ENCODE measurements at places on chromosomes 16 and 17.

- no peak for DNase-seq
Measured at GRCh38 chr16:4460936-4461249, 13.5 kb downstream of the NMRAL1 start.

- DNase-seq, result no peak
Measured at GRCh38 chr16:72809446-72809845, 238.5 kb downstream of the ZFHX3 start.

DNA sequence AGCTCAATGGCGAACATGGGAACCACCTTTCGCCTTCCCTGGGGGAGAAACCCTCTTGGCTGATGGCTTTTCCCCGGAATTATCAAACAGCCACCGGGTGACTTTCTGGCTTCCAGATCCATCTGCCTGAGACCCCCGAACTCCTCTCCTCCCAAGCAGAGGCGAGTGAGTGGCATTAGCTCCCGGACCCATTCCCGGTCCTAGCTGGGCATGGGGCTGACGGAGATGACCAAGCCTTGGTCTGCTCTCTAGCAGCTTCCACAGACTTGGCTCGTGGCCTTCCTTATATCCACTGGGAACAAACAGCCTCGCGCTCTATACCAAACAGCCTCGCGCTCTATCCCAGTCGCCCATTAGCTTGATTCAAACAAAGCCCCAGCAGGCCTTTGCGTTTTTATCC, 62.4 kb downstream of the CCDC182 start:
- no peak for DNase-seq

DNA sequence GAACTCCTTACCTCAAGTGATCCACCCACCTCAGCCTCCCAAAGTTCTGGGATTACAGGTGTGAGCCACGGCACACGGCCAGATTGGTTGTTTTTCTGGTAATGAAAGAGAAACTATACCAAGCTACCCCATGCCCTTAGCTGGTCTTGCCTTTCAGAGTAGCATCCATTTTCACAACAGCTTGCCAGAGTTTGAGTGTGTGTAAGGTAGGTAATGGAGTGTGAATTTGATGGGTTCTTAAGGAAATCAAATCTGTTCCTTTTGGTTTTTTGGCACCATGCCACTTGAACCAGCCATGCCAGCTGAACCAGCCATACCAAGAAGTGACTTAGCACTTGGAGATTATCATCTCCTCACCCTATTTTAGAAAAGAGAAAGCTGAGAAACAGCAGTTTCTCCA, 5.1 kb downstream of the CALCOCO2 start:
- DNase-seq, result no peak

DNA sequence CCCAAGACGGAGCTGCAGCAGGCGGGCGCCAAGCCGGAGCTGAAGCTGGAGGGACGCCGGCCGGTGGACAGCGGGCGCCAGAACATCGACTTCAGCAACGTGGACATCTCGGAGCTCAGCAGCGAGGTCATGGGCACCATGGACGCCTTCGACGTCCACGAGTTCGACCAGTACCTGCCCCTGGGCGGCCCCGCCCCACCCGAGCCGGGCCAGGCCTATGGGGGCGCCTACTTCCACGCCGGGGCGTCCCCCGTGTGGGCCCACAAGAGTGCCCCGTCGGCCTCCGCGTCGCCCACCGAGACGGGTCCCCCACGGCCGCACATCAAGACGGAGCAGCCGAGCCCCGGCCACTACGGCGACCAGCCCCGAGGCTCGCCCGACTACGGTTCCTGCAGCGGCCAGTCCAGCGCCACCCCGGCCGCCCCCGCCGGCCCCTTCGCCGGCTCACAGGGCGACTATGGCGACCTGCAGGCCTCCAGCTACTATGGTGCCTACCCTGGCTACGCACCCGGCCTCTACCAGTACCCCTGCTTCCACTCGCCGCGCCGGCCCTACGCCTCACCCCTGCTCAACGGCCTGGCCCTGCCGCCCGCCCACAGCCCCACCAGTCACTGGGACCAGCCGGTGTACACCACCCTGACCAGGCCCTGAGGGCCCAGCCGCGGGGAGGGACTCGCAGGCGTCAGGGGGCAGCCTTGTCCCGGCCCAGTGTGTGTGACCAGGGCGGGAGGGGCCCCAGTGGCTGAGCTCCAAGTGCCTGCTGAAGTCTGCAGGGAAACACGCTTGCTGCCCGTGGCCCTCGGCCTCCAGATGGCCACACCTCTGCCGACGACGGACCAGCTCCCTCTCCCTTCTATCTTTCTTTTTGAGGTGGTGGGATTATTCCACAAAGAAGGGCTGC, 3.4 kb downstream of the SOX8 start:
- no peak for DNase-seq

GRCh38 chr16:70570967-70571570, 47.5 kb downstream of the SF3B3 start:
- no peak for DNase-seq

- DNase-seq, result no peak
Measured at GRCh38 chr17:56449176-56449575, 144.3 kb upstream of the NOG start.

- no peak for DNase-seq
Measured at GRCh38 chr17:65595071-65595656, 33.7 kb upstream of the AXIN2 start.

DNA sequence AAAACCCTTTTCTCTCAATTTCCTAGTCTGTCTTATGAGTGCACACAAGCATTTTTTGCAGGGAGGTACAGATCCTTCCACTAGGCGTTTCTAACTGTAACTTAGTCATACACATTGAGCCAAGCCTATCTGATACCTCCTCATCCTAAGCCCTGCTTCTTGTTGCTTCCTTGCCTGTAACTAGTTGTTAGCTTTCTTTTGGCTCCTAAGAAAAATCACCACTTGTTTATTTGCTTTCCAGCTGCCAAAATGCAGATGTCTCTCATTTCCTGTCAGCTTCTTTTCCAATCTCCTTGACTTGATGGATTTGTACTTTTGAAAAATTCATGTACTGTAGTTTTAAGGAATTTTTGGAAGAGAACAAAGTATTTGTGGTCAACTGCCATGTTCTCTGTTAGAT, 73.7 kb downstream of the TNRC6C start:
- no peak for DNase-seq

DNA sequence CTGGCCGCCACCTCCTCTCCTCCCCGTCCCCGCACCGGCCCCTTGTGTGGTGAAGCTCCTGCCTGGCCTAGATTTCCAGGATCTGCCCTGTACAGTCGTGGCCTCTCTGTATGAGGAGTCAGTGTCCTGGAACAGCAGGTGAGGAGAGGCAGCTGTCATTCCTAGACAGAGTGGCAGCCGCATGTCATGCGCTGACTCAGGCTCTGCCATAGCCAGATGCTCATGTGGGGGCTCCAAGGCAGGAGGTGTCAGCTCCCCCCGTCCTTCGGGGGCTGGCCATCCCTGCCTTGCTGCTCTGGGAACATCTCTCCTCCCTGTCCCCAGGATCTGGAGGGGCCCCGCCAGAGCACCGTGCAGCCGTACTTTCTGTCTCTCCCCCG, 60.4 kb downstream of the BAIAP2 start:
- no peak for DNase-seq

DNA sequence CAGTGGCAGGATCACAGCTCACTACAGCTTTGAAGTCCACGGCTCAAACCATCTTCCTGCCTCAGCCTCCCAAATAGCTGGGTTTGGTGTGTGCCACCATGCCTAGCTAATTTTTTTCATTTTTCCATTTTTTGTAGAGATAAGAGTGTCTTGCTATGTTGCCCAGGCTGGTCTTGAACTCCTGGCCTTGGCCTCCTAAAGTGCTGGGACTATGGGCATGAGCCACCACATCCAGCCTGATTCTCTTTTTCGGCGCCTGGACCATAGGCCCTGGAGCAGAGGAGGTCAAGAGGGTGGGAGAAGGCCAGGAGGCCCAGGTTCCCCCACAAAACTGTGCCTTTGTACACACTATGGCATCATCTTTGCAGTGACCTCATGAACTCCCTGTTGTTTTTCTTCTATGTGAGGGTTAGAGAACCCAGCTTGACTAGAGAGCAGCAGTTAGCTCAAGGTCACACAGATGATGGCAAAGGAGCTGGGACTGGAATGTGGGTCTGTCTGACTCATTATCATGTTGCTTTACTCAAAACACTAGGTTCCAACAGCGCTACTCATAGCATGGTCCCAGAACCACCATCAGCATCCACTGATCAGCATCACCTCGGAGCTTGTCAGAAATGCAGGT, 16.3 kb downstream of the SCN4A start:
- DNase-seq, result no peak

GRCh38 chr17:4214157-4214556, 49.6 kb downstream of the ANKFY1 start:
- DNase-seq, result no peak

DNA sequence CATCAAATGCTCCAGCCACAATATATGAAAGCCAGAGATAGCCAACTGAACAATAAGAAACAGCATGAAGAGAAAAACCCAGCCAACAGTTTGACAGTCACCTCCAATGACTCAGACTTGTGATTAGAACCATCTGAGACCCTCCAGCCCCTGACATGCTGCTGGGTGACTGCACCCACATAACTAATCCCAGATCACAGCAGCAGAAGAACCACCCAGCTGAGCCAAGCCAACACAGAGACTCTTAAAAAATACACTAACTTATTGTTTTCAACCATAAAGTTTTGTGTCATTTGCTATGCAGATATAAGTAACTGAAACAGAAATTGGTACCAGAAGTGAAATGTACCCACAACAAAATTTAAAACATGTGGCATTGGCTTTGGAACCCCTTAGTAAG, 314.3 kb upstream of the DYNLRB2 start:
- no peak for DNase-seq

DNA sequence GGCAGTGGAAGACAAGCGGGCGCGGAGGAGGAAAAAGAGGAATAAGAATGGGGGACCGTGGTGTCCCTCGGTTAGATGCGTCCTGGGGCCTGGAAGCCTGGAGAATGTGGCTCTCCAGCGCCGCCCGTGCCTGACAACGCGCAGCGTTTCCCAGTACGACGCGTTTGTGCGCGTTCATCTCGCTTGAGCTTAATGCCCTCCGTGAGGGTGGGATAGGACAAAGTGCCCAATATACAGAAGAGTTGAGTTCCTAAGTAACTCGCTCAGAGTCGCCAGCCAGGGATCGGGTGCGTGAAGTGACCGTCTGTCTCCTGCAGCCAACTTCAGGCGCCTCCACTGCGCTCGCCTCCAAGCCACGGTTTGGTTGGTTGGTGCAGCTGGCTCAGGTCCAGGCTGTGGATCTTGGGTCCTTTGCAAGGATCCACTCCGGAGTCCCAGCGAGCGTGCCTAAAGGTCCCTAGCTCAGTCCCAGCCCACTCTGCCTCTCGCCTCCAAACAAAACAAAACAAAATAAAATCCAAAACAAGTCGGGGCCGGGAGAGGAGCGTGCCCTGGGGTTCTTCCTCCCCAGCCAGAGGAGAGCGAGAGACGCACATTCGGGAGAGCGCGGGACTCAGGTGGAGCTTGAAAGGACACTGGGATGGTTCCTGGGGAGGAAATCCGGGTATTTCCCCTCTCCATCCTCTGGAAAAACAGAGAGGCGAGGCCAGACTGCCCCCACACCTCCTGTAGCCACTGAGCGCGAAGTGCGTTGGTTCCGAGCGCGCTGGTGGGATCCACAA, 974 bp downstream of the GALR2 start:
- DNase-seq, result no peak

DNA sequence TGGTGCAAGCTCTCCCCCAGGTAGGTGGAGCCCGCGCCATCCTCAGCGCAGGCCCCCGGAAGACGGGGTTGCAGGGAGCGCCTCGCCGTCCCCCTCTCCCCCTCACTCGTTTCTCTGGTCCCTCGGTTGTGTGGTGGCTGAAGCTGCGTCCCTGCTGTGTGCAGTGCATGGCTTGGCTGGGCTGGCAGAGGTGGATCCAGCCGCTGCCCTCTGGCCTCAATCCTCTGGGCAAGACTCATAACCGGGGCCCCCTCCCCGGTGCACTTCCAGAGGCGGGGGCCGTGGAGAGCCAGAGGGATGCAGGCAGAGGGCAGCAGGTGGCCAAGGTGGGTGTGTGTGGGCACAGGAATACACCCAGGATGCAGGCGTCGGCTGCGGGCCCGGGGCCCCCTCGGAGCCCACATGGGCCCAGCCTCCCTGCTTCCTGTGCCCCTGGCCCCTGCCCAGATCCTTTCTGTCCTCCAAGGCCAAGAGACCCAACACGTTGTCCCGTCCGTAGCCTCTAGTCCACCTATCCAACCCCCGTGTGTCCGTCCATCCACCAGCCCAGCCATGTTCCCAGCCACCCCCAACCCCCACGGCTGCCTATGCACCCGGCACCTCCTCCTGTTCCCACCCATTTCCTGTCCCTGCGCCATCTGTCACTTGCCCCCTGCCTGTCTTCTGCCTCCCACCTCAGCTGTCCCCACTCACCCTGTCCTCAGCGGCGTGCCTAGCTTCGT, 9.3 kb downstream of the TPSG1 start:
- no peak for DNase-seq

GRCh38 chr17:5396612-5397011, 22.9 kb downstream of the NUP88 start:
- no peak for DNase-seq

DNA sequence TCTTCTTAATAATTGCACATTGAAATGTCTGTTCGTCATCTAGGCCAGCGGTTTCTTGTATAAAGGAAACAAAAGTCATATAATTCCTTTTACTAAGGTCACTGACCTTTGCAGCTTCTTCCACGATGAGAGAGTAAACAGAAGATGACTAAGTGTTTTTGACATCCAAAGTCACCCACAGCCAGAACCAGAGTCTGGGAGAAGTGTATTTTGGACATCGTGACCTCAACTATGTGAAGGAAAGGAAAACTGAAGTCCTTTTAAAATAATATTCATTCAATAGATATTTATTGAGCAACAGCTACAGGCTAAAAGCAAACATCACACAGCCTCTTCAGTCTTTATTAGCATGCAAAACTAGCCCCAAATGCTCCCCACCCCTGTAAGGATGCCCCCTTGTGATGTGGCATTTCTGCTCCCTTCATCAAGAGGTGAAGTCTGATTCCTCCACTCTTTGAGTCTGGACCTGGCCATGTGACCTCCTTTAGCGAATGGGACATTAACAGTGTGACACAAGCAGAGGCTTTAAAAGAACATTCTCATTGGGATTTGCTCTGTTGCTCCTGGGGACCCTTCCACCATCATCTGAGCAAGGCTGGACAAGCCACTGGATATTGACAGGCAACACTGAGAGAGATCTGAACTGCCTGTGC, 8.1 kb upstream of the PMP22 start:
- no peak for DNase-seq

DNA sequence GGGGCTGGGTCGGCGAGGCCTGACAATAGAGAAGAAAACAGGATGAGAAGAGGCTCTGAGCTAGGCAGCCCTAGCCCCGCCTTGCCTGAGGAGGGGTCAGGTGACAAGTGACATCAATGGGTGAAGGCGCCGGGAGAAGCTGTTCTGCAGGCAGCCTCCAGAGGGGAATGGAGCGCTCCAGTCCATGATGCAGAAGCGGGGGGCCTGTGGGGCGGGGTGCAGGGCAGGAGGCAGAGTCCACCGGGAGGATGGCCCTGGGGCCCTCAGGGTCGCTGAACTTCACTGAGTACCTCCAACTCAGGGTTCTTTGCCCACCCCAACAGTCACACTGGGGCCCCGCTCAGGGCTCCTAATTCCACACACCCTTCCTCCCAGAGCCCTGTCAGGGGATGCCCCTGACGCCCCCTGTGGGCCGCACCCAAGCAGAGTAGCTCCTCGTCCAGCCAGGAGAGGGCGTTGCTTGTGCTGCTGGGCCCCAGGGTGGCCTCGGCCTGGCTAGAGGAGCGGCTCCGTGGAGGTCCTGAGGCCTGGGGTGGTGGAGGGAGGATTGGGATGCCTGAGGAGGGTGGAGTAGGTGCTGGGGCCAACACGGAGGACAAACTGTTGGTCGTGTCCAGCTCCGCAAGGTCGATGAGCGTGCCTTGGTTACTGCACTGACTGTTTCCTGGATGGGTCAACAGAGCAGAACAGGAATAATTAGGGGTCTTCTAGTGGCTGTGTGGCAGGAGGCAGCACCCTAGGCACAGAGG, 20.8 kb downstream of the GGA3 start:
- DNase-seq, result no peak
